ENCODE measurements at places on chromosomes 3 and 15.

DNA sequence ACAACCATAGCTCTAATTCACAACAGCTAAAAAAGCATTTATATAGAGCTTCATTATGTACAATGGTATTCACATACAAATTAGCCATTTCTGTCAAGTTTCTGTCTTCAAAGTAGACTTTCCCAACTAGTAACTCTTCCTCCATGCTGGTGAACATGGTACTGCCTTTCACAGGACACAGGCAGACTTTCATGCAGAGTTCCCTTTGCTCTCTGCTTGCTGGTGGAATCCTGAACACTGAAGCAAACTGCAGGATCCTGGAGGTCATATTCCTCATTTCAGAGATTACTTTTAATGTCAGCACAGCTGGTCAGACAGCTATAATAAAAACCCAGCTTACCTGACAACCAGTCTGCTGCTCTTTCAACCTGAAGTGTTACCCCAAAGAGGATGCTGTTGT lies 53.6 kb downstream of the TASOR start:
- DNase-seq, result no peak

GRCh38 chr15:58383876-58384275 lies 47.9 kb upstream of the LIPC start:
- DNase-seq, result no peak

- DNase-seq, result no peak
These were observed 82.8 kb downstream of the PPARG start for GRCh38 chr3:12371525-12372140.

- peak; percentile 18 for DNase-seq
These were observed 366.3 kb downstream of the TIGIT start for GRCh38 chr3:114660124-114660523.

- DNase-seq, result no peak
These were observed 62.7 kb downstream of the TFDP2 start for GRCh38 chr3:142086581-142087090.

DNA sequence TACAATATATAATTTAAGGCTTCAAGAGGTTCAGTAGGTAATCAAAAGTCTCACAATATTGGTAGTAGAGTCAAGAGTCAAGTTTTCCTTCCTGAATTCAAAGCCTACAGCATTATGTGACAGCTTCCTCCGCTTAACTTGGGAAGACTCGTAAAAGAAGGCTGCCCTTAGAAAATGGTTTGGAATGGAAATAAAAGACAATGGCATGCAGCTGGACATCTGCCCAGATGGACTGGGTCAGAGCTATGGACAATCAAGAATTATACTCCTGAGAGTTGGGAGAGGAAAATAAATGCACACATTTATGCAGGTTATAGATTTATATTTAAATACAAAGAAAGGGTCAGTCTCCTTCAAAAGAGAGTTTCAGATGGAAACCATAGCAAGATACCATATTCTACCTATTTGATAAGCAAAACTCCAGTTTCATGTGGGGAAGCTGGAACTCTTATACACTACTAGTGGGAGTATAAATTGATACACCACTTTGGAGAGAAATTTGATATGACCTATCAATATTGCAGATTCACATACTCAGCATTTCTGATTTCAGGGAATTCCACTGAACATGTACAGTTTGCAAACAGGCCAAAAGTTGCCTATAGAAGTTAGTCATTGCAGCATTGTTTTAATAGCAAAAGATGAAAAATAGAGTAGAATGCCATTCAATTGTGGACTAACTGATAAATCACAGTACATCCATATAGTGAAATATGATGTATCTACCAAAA lies 6.1 kb downstream of the CRYBG3 start:
- no peak for DNase-seq

- no peak for DNase-seq
These were observed 10.9 kb downstream of the TM6SF1 start for GRCh38 chr15:83118291-83118827.

DNA sequence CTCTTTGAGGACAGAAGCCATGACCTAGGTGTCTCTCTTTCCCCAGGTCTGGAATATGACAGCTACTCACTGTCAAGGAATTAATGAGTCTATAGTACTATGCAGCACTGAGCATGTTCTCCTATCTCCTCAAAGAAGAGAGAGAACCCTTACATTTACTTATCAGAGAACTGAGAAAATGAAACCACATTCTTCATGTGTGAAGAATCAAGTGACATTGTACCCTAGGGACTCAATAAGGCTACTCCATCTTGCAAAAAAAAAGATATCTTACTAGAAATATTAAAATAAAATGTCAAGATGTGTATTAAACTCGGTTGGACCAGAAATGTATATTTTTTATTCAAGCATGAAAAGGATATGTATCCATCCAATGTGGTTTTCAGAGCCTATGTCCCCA lies 133.2 kb upstream of the COL8A1 start:
- no peak for DNase-seq

Data from NCI-H2227 treated with DMSO at 0.1 percent for 48 hours (cell line).